Amygdala (tissue), 56 donors: ENCODE measurements at places on chromosomes 6 and 20.

DNA sequence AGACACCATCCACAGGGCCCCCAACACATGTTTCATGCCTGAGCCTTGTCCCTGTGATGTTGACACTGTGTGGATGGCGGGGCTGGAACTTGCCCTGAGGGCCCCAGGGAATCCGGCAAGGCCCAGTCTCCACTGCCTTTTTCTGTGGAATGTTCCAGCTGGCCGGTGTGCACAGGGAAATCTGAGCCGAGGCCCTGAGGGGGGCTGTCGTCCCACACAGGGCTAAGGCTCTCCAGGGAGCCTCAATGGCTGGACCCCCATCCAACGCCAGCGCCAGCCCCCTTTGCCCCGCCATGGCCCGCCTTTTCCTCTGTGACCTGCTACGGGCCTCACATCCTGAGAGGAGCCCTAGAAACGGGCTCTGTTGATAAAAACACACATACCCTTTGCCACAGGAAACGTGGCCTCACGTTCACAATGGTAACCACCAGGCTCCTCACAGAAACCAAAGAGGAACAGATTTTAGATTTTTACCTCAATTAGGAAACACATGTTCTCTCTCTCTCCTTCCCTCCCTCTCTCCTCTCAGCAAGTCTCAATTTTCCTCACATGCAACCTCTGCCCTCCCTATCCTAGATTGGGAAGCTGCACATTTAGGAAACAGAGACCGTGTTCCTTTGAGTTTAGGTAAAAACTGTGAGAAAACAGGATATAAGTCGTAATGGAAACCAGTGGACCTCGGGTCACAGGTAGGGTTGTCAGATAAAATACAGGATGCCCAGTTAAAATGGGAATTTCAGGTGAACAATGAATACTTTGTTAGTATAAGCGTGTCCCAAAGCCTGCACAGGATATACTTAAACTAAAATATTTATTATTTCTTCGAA is 13.7 kb upstream of the ZNF831 start:
- no peak for DNase-seq

- DNase-seq, result no peak
Measured at GRCh38 chr6:149484733-149485700, at the start of gene ZC3H12D. Gene ZC3H12D (minus strand): TSS chr6:149485014. CDS start chr6:149474543, 10,471 bp downstream.

DNA sequence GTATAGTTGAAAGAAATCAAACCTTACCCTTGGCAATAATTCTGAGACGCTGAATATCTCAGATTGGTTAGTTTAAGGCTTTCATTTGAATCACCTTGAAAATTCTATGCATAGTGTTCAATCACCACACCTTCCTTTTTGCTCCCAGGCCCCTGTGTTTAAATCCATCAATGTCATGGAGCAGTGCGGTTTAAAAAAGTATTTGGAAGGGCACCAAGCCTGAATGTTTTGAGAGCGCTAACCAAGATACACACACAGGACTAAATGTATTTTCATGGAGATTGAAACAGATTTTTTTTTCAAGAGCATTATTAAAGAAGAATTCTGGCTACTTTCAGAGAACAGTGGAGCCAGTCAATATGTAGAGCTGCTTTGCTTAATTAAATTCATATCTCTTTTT is 195.7 kb downstream of the CENPW start:
- DNase-seq, result no peak

GRCh38 chr20:57907131-57908000 is 197.6 kb upstream of the PMEPA1 start:
- no peak for DNase-seq

- no peak for DNase-seq
Measured at GRCh38 chr6:135699705-135700104, 151.8 kb upstream of the PDE7B start.

DNA sequence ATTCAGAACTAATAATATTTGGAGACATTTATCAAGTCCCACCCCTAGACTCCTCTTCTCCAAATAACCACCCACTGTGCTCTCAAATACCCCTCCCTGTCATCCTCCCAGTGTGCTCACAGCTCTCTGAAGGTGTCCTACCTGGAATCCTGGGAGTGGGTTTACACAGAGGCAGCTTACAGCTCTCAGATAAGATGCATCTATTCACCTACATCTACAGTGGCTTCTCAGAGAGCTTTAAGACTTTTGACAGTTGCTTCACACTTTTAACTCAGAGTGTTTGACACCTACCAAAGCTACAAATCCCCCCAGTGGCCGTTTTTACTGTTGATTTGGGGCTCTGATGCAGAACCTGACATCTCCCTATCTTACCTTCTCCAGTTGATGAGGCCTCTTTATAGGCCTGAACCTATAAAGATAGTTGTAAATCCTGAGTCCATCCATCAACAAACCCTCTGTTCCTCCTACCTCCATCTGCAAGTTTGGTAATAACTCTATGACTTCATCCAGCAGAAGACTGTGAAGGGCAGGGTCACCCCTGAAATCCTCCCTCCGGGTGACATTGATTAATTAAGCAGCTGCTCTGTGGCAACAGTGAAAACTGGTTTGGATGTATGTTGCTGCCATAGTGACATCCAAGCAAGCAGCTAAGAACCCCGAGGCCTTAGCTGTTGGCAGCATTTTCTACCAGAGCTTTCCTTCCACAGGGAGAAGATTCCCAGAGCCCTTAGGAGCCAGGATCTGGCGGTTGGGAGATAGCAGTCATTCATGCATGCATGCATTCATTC is 226.1 kb upstream of the RREB1 start:
- no peak for DNase-seq

DNA sequence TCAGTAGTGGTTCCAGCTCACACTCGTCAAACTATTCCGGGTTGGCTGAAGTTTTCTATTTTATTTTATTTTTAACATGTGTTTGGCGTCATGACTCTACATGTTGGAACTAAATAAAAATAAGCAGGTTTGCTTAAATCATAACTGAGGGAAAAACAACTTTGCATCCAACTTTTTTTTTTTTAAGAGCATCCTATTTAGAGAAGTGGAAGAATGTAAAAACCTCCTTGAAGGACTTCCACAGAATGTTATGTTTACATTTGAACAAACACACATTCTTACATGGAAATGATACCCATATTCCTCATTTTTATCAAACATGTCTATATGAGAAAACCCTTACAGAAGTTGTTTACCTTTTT is 659 bp downstream of the PRDM1 start:
- DNase-seq, result no peak

- no peak for DNase-seq
Measured at GRCh38 chr6:7252390-7252789, 60.6 kb downstream of the SSR1 start.

DNA sequence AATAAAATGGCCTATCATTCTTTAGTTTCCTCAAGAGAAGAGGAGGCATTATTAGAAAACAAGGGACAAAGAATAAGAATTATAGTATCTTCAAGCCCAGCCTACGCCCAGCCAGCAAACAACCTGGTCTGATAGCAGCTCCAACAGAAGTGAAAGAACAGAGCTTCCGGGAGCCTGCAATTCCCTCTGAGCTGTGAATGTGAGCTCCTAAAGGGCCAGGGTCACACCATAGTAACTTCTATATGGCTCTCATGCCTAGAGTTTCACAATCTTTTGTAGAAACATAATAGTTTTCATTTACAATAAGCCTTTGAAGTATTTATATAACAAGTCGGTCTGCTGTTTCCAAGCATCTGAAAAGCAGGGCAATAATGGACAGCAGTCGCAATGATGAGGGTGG is 116.5 kb downstream of the SMLR1 start:
- no peak for DNase-seq

DNA sequence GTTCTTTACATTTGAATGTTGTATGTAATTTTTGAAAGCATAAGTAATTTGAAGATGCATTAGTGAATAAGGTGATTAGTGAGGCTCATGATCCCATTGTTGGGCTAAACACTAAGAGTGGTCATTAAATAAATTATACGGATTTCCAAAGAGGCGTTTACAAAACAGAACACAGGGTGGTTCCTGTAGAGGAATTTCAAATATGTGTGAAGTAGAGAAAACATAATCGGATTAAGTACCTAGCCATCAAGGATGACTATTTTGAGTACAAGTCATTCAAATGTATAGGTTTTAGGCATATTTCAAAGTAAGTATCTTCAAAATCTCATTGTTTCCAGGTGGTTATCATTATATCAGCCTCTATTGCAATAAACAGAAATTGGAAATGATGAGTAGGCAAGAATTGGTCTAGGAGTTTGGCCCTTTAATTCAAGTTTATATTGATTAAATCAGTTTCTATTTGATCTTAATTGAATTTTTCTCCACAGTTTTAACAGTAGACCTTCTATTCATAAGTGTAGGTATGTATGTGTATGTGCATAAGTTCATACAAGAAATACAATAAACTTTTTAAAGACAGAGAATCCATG is 94.8 kb downstream of the MYLK4 start:
- no peak for DNase-seq

DNA sequence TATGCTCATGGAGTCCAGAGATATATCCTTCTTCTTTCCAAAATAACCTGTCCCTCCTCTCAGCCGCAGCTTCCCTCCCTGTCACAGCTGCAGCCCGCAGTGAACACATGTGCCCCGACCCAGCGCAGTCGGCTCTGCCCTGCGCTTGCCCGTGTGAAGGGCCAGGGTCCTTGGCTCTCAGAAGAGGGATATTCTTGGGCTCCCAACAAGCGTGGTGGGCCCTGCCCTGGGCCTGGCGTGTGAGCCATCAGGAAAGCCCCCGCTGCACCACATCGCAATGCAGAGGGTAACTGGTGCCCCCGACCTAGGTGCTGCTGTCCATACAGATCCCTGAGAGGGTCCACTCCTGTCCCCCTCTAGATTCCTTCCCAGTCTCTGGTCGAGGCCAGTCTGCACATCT is 65.2 kb downstream of the SSR1 start:
- no peak for DNase-seq

DNA sequence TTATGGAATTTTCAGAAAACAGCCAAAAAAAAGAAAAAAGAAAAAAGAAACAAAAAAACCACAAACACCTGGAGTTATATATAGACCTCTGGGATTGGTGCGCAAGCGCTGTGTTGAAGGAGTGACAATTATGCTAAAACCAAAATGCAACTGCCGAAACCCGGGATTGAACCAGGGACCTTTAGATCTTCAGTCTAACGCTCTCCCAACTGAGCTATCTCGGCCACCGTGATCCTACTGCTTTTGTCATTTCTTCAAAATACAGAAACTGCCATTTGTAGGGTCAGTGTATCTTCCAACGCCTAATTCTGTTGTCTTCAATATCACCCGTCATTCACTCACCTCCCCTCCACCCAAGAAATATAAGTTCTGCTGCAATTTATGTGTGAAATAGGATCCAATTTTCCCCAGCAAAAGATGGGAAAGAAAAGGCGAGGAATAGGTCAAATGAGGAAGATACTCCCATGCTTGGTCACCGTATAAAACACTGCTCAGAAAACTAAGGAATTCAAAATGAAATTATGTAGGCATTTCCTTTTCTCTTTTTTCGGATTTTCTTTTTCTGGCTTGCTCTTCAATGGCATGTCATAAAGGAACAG is 116.0 kb downstream of the TRIM27 start:
- DNase-seq, result no peak

GRCh38 chr20:58645412-58645968 is 5.6 kb upstream of the STX16 start:
- DNase-seq, result no peak

DNA sequence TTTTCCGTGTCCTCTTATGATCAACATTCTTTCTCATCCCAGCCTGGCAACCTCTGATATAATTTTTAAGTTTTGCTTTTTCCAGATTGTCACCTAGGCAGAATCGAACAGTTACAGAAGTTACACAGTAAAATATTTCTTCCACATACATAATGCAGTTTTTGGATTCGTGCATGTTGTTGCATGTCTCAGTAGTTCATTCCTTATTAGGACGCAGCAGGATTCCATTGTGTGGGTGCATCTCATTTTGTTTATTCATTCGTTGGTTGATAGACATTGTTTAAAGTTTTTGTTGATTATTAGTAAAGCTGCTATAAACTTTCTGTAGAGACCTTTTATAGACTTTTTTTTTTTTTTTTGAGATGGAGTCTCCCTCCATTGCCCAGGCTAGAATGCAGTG is 284.3 kb upstream of the FERMT1 start:
- DNase-seq, result no peak

DNA sequence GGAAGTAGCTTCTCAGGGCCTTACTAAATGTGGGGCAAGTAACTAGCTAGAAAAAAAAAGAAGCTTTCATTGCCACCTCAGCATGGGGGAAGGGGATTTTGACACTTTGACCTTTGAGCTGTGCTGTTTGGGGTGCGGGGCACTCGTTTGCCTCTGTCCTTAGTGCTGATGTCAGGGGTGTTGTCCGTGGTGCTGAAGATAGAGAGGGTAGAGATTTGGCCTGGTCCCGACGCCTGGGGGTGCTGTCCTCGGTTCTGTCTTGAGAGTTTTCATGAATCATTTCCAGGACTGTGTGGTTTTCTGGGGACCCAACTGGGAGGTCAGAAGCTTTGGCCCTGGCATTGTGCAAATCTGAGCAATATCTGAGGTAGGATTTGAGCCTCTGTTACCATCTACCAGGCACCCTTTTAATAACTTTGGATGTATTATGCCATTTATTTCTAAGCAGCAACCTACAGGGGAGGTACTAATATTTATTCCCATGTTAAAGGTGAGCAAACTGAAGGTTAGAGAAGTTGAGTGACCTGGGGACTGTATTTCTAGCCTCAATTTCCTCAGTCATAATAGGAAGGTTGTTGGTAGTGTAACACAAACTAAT is 78.0 kb downstream of the DLGAP4 start:
- DNase-seq, result no peak

GRCh38 chr20:11128220-11128718 is 454.5 kb upstream of the JAG1 start:
- DNase-seq, result no peak

DNA sequence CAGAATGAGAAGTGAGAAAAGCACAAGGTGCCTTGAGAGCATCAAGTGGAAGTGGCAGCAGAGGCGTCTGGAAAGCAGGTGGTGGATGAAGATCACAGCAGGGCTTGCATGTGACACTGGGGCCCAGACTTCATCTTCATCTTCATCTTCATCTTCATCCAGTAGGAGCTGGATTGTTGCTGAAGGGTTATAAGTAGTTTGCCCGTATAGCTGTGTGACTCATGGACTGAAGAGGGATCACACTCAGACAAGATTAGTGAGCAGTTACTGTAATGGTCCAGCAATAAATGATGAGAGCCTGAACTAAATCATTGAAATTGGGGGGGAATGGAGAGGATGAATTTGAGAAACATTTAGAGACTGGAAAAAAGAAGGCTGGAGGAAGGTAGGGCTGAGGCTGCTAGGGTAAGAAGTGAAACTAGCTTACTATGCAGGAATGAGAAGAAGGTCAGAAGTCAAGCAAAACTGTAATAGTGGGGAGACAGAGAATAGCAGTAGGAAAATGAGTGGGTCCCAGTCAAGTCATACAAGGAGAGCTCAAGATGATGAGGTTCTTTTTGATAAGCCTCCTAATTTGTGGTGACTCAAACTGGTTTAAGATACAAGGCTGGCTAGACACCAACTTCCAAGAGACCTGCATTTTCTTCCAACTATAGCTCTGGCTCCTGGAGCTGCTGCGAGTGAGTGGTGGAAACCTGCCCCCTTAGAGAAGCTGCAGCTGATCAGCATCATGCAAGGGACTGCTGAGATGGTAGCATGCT is 92.3 kb upstream of the BEND6 start:
- DNase-seq, result no peak

- no peak for DNase-seq
Measured at GRCh38 chr6:79841577-79842375, 105.6 kb downstream of the ELOVL4 start.

- DNase-seq, result no peak
Measured at GRCh38 chr6:132316970-132317369, 84.3 kb downstream of the MOXD1 start.

GRCh38 chr6:28802417-28803336 is 121.1 kb downstream of the TRIM27 start:
- no peak for DNase-seq
